ENCODE measurements at places on chromosomes 5 and 9.

DNA sequence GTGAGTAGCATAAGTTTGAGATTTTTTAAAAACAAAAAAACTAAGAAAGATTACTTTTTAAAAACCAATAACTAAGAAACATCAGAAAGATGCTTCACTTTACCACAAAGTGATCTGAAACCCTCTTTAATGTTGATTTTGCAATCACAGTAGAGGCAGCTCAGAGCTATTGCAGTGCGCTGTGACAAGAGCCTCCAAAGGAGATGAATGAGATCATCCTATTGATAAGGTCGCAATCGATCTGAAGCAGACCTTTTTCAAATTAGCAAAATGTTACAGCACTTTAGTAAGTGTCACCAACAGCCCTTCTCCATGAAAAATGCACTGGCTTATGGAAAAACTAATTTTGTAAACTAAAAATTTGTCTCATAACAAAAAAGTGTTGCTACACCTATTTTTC is 284.6 kb upstream of the EFNA5 start:
- DNase-seq = no peak

GRCh38 chr5:113367586-113367985 is 67.2 kb downstream of the TSSK1B start:
- no peak for DNase-seq

- no peak for DNase-seq
Observed at GRCh38 chr9:23542927-23543326, 283.1 kb downstream of the ELAVL2 start.

DNA sequence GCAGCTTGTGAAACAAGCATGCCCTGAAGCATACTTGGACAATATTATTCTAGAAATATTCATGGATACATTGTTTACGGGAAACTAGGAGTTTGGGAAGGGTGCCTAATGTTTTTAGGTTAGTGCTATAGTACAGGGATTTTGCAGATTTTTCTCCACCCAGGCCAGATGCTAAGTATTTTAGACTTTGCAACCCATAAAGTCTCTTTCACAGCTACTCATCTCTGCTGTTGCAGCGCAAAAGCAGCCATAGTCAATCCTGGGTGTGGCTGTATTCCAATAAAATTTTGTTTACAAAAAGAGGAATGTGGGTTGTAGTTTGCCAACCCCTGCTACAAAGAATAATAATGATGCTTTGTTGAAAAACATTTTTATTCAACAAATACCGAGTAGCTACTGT is 106.2 kb downstream of the CEMIP2 start:
- DNase-seq = no peak

- no peak for DNase-seq
Observed at GRCh38 chr5:57586649-57587048, 104.0 kb upstream of the ACTBL2 start.

DNA sequence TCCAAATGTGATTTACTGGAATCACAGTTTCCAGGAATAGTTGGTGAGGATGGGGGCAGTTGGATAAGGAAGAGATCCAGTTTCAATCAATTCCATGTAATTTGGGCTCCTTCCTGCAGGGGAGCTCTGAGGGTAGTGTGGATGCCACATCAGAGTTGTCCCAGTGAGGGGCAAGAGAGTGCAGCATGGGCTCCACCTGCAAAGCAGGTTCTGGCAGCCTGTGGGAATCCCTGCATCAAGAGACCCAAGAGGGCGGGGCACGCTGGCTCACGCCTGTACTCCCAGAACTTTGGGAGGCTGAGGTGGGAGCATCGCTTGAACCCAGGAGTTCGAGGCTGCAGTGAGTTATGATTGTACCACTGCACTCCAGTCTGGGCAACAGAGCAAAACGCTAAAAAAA is 188.5 kb downstream of the CACNA1B start:
- no peak for DNase-seq

GRCh38 chr9:11833056-11833455 is 860.1 kb upstream of the TYRP1 start:
- DNase-seq = no peak

DNA sequence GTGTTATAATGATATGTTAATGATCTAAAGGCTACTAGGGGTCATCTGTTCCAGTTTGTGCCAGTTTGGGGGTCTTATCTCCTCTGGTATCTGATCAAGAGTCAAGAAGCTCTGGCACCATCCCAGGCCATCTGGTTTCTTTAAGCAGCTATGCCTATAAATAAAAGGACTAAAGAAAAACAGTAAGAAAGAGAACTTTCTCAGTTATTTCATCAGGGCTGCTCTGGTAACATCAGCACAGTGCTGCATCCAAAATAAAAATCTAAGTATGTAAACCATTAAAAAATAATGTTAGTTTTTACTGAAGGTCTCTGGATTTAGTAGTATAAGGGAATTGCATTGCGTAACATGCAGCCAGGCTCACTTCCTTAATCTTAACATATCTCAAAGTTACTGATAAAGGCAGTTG is 185.0 kb downstream of the NR2F1-AS1 start:
- DNase-seq = no peak

GRCh38 chr9:5650356-5651105 is 21.6 kb downstream of the RIC1 start:
- DNase-seq = no peak

GRCh38 chr9:1979741-1980367 is 35.3 kb upstream of the SMARCA2 start:
- DNase-seq = peak; percentile 87

- no peak for DNase-seq
Observed at GRCh38 chr5:7762267-7762666, 88.7 kb downstream of the CFAP90 start.

DNA sequence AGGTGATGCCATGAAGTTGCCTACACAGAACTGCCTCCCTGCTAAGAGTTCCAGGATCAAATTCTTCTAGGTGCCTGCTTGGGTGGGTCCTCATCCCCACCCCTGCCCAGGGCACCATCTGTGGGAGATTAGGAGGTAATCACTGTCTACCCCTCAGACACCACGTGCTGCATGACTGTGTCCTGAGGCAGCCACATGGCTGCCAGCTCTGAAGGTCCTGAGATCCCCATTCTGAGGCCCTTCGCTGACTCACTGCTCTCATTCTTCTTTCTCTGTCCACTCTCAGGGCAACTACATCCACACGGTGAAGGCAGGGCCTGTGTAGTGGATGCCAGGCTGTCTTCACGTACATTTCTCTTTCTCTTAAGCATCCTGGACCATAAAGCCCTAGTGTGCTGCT is 222.9 kb upstream of the ANKRD55 start:
- no peak for DNase-seq

GRCh38 chr5:137938751-137939143 is 49.5 kb downstream of the PKD2L2 start:
- no peak for DNase-seq

DNA sequence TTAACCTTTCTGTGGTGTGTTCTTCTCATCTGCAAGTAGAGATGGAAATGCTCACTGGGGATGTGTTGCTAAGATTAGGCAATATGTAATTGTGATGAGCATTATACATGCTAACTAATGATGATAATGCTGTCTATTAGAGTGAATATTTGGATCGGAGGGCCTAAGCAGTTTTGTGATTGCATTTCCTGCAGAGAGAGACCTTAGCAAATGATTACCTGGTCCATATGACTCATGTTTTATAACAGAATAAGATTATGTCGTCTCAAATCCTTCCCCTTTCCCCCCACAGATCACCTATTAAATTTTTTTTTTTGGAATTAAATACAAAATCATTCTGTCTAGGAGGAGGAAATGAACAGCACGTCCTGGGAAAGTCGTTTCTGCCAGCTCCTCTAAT is 82.7 kb downstream of the IZUMO3 start:
- no peak for DNase-seq

- DNase-seq = no peak
Observed at GRCh38 chr5:87266914-87267573, 639 bp upstream of the RASA1 start.

DNA sequence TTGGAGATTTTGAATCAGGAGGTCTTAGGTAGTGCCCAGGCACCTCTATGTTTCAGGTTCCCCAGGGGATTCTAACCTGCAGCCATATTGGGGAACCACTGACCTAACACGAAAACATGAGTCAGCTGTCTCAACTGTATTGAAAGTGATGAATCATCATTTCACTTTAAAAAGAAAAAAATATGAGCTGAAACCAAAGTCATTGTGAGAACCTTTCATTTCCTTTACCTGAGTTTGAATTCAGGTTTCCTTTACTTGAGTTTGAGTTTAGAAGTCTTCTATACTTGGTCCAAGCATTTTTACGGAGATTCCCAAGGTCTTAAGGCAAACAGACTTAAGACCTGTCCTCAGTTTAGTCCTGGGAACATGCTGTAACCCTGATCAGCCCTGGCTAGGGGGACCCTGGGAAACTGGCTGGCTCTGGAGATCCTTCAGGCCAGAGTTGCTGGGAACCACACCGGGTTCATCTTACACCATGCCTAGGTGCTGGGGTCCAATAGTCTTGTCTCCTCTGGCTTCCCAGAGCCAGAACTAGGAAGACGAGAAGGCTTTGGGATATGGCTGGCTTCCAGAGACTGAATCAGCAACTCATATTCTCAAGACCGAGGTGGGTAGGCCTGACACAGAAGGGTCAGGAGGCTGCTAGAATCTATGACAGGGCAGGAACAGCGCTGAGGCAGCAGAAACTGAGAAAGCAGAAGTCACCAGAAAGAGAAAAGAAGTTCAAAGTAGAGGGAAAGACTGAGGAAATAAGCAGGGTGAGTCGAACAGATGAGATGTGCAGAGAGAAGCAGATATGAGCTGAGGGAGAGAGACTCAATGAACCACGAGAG is 16.4 kb upstream of the PDCD1LG2 start:
- DNase-seq = no peak

- no peak for DNase-seq
Observed at GRCh38 chr5:133602835-133603380, 9.4 kb downstream of the FSTL4 start.

DNA sequence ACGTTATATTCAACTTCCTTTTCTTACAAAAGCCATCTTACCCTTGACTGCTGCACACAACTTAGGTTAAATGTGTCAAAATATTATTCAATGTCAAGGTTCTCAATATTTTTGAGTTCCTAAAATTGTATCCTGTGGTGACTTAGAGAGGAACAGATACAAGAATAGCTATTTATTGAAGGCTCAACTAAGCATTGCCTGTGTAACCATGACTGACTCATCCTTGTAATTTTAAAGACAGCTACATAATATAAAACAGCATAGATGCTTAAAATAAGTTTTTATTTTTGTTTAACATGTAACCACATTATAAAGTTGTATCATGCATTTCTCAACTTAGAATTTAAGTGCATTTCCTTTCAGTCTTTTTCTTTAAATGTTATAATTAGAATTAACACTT is 312.9 kb upstream of the RGMB start:
- DNase-seq = no peak

DNA sequence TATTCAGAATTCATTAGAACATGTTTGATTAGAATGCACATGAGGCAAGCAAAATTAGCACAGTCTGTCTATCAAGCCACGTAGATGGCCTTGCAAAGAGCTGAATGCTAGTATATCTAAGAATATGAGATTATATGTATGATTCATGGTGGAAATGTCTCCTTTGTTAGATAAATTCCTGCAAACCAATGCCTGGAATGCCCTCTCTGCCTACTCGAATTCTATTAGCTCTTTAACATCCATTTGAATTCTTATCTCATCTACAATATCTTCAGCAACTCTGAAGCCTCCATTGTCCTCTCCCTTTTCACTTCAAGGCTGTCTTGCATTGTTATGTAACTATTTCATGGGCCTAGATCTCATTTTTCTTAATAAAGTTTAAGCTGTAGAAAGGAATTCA is 205.5 kb downstream of the TMC1 start:
- no peak for DNase-seq
